ENCODE measurements at places on chromosomes 11 and 22.
A peak's percentile ranks its signal among the peaks of the same experiment; 100 is the strongest.

DNA sequence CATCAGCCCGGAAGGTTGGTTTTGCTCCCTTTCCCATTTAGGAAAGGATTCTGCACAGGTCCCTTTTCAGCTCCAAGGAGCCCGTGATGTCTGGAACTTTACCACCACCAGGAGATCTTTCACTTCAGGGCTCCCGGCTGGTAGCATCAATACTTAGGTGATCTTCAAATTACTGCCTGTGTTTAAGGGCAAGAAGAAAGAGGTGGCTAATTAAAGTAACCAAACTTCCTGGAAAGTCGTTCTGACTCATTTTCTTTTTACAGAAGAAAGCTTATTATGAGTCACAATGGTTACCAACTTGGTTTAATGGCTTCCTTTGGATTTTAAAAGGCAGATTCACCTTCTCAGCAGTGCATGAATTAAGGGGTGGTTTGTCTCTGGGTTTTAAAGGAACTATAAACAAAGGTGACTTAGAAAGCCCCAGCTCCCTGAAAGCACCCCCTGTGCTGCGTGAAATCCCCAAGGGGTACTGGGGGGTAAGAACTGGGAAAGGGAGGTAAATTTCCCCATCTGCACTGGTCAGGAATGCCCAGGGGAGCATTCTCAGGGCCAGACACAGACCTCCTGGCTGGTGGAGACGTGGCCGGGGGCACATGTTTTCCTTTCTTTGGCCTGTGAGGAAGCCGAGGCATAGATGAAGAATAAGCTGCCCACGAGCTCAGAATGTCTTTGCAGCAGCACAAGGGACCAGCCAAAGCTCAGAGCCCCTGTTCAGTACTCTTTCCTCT, 8.8 kb downstream of the POU2F3 start:
- DNase-seq, result no peak

GRCh38 chr22:47851586-47851985, 1089.1 kb downstream of the TBC1D22A start:
- DNase-seq, result no peak

DNA sequence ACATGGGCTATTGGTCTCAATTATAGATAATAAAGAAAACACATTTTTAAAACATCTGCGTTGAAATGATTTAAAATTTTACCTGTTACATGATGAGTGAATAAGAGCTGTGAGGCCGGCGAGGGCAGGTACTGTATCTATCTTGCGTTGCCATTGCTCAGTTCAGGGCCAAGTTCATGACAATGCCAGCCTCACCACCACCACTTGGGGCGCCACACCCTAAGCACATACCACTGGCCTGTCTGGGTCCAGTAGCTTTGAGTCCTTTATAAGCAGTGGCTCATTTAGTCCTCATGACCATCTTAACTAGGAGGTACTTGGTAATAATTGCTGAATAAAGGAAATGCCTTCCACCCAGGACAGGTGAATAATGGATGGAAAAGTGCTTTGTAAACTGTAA, 14.5 kb upstream of the MB start:
- peak; percentile 56 for DNase-seq

- DNase-seq, result no peak
These were observed 73.8 kb upstream of the CDON start for GRCh38 chr11:126136507-126136906.

DNA sequence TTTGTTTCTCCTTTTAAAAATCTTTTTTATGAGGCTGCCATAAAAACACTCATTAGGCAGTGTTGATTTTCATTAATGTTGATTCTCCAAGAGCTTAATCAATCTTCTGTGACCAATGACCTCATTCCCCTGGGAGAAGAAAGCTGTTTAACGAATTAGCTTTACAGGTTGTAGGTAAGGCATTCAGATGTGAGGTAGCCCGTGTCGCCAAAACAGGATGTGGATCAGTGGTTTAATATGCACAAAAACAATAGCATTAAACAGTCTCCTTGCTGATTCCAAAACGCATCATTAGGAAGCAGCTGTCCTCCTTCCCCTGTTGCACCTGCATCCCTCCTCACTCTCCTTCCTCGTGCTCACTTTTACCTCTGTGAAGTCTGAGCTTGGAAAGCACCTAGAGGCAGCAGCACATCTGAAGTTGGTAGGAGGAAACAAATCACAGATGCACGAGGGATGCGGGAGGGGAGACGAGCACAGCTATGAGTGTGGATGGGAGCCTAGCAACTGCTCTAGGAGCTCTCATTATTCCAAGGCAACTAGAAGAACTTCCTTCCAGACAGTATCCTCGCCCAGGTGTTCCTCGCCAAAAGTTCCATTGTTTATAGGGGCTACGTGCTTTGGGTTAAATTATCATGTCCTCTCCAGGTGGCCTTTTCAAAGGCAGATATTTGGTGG, 179.4 kb upstream of the SNX19 start:
- DNase-seq, result no peak

GRCh38 chr11:35087648-35088047, 51.3 kb upstream of the CD44 start:
- peak; percentile 62 for DNase-seq

DNA sequence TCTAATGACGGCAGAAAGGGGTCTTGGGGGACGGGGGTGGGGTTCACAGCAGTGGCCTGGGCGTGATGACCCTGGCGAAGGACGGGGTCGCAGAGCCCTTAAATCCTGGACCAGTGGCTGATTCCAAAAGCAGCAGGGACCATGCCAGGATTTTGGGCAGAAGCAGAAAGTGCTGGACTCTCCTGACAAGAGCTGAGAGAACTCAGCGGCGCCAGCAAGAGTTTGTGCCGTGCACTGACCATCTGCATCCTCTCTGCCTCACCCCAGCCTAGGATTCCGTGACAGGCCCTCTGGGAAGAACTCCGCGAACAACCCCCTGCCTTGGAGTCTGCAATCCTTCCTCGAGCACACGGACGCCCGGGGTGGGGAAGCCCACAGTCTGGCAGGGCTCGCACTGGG, 644 bp upstream of the NDUFV1 start:
- DNase-seq, result no peak

- DNase-seq, result no peak
These were observed at the start of gene ACTN3 for GRCh38 chr11:66546368-66546965. Gene ACTN3, plus strand, starts transcription at chr11:66546903. Its CDS starts 35 bp downstream, at chr11:66546938.

DNA sequence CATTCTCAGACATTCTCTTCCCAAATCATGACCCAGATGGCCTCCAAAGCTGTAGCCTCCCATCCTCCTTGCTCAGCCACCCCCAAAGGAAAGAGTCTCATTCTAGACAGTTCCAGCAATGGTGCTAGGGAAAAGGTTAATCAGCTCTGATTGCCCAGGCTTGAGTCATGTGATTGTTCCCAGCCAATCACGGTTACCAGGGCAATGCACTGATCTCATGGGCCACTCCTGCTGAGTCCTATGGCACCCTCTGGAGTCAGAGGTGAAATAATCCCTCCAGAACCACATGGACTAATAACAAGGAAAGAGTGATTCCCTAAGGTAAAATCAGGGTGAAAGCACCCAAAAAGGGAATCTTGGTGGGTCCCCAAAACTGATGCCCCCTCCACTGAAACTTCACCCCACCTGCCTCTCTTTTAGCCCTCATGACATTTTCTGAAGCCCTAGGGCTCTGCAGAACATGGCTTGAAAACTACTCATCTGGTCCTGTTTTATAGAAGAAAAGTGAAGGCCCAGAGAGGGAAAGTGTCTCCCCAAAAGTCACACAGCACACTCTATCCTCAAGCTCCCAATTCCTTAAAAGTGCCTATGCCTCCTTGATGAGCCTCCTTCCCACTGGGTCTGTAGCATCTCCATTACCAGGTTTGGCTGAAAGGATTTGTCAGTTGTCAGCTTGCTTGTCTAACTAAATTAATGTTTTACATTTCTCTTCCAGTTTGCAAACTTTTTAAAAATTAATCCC, 203.7 kb downstream of the MN1 start:
- DNase-seq, result no peak

- no peak for DNase-seq
These were observed 622.7 kb downstream of the METTL15 start for GRCh38 chr11:28730889-28731288.

DNA sequence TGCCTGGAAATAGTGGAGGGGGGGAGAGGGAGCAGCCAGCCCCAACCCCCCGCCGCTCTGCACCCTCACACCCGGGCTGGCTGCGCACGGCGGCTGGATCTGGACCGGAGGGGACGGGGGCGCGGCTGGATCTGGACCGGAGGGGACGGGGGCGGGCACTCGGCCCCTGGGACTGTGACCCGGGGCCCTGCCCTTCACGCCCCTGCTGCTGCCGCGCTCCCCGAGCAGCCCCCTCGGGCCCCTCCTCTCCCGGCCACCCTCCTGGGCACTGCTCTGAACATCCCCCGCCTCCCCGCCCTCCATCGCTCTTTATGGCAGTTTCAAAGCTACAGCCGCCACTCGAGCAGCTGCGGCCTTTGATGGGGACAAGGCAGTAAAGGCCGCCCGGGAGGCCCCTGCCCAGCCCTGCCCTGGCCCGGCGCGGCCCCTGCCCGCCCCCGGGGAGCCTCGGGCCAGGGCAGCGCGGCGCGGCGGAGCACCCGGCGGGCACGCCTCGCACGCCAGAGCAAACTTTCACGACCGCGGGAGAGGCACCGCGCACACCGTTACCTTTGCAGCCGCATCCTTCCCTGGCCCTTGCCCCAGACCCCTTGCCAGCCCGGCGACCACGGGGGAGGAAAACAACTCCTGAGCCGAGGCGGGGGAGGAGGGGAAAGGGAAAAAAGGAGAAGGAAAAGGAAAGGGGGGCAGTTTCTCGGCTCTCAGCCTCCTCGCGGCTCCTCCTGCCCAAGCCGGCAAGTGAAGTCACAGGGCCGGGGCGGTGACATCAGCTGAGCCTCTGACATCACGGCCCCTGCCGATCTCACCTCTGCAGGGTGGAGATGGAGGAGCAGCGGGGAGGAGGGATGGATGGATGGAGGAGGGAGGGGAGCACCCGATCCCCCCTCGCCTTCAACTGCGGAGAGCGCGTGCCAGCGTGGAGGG, 13.1 kb upstream of the TCF20 start:
- DNase-seq, result peak; percentile 37

DNA sequence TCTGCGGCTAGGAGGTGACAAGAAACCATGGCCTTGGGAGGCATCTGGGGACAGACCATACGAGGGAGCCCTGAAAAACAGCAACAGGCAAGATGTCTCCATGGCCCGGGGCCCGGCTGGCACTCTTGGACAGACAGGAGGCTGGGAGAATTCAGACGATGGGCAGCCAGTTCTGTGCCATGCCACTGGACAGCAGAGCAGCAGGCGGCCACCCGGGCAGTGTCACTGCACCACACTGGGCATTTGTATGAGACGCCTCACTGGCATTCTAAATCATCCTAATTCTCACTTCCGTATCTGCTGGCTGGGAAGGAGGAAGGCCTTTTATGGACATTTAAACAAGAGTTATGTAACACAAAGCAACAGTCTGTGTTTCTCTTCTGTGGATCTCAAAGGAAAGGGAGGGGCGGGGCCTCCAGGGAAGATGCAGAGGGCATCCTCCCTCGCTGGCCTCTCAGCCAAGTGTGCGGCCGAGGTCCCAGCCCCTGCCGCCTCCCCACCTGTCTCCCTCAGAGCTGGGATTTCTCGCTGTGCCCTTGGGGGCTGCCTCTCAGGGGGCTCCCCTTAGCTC, 350.3 kb downstream of the SHANK2 start:
- peak; percentile 60 for DNase-seq

- DNase-seq, result peak; percentile 62
These were observed 171.4 kb upstream of the CTSC start for GRCh38 chr11:88508759-88509581.

DNA sequence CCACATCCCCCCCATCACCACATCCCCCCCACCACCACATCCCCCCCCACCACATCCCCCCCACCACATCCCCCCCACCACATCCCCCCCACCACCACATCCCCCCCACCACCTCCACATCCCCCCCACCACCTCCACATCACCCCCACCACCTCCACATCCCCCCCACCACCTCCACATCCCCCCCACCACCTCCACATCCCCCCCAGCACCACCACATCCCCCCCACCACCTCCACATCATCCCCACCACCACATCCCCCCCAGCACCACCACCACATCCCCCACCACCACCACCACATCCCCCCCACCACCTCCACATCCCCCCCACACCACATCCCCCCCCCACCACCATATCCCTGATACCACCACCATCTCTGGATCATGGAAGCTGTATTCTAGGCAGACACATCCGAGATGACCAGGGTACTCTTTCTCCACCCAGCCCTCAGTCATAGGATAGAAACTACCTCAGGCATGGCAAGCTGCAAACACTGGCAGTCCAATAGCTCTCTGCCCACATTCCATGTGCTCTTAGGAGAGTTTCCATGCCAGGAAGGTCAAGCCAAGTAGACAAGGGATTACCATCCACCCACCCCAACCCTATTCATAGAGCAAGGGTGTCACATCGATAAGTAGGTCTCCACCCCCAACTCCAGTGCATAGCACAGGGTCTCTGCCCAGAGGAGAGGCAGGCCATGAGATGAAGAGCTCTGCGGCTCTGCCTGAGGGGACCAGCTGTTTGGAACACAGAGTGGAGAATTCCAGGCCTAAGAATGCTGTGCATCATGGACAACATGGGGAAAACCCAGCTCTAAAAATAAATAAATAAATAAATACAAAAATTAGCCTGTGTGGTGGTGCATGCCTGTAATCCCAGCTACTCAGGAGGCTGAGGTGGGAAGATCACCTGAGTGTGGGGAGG, 33.0 kb upstream of the TEAD1 start:
- DNase-seq, result no peak

GRCh38 chr22:48146426-48146825, 1384.0 kb downstream of the TBC1D22A start:
- DNase-seq, result no peak

DNA sequence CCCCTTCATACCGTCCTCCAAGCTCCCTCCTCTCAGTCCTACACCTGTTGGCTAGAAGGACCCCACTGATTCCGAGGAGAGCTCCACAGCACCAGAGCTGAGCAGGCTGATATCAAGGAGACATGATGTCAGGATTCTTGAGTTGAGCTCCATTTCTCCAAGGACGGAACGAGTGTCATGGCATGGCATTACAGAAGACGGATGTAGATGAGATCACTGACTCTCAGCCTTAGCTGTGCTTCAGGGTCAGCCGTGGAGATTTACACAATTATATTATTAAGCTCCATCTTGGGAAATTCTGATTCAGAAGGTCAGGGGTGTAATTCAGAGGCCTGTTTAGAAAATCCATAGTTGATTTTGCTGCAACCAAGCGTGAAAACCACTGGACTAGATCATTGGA, 428.9 kb upstream of the B3GAT1 start:
- no peak for DNase-seq

GRCh38 chr11:78039919-78040671, 17.0 kb upstream of the KCTD14 start:
- DNase-seq, result peak; percentile 62

DNA sequence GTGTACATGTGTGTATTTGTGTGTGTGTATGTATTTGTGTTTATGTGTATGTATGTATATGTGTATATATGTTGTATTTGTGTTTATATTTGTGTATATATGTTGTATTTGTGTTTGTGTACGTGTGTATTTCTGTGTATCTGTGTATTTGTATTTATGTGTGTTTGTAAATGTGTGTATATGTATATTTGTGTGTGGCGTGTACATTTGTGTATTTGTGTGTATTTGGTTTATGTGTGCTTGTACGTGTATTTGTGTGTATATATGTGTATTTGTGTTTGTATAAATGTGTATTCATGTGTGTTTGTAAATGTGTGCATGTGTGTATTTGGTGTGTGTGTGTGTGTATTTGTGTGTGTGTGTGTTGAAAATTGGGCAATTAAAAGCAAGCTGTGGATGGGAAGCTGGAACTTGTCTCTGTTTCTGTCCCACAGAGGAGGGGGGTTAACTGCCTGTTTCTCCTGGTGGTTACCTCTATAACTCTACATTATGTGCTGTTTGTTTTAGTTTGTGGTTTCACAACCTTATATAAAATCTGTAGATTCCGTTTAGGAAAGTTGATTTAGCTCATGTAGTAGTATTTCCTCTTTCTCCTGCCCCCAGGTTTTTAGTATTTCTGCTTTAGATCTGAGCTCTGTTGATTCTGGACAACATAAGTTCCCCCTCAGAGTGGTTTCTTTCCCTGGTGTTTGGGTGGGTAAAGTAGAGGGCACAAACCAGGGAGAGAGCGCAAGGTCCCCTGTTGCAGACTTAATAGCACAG, 28.9 kb downstream of the AP2A2 start:
- DNase-seq, result peak; percentile 66

Measured in suppressor macrophage (primary cell).